ENCODE measurements at places on chromosomes 11 and 22. TPM values are rescaled to one million over a fixed set of nuclear protein-coding genes. Genes with fewer than 3 reads are reported as not detected.
A peak's percentile ranks its signal among the peaks of the same experiment; 100 is the strongest.

Gene GAB4
- total RNA-seq: not detected

Gene CSKMT
- total RNA-seq: 7.6 TPM

Gene XKR3
- total RNA-seq: not detected

Gene SHISAL1
- total RNA-seq: 0.45 TPM

- peak overlapping the region; percentile 63 for H3K27ac ChIP-seq
- no peaks in the 10 kb centered on the region for H3K27me3 ChIP-seq
Measured at GRCh38 chr11:2891326-2892214, 6.0 kb upstream of the CDKN1C start.

GRCh38 chr11:128814856-128815705, 52.0 kb downstream of the KCNJ1 start:
- H3K4me3 ChIP-seq: no peak overlapping the region
- no peak for DNase-seq
- no peaks in the 10 kb centered on the region for H3K27me3 ChIP-seq
- no peaks in the 10 kb centered on the region for H3K4me1 ChIP-seq

- H3K36me3 ChIP-seq: no peaks in the 10 kb centered on the region
- H3K4me3 ChIP-seq: no peak overlapping the region
- no peaks in the 10 kb centered on the region for H3K4me1 ChIP-seq
- no peak overlapping the region for H3K27ac ChIP-seq
- no peak for DNase-seq
Measured at GRCh38 chr11:106697058-106697457, 321.2 kb downstream of the GUCY1A2 start.

DNA sequence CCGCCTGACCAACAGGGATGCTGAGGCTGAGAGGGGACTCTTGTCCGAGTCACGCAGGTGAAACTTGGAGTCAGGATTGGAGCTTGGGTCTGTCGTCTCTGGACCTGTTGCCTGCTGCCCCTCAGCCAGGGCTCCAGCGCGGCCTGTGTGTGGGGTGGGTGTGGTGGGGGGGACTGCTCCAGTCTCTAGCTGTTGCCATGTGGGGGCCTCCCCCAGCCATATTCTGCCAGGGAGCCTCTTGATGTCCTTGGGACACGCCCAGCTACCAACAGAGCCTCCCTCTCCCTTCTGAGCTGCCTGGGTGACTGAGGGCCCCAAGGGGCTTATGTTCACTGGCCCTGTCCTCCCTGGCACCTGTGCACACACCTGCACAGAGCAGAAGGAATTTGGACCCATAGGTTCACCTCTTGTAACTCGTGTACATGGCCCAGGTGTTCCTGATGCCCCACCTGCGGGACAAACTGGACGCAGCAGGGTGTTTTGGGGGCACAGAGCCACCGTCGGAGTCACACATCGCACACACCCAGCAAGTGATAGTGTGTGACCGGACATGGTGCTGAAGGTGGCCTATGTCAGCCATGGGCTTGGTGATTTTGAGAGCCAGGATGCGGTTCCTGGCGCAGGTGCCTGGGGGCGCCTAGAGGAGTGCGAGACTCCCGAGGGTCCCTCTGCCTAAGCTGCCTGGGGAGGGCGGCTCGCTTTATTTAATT, 252.3 kb downstream of the TBC1D22A start:
- no peaks in the 10 kb centered on the region for H3K27me3 ChIP-seq
- no peak for DNase-seq
- no peaks in the 10 kb centered on the region for H3K4me1 ChIP-seq
- peaks cover 22% of the 10 kb centered on the region for H3K36me3 ChIP-seq

- H3K36me3 ChIP-seq: no peaks in the 10 kb centered on the region
- no peaks in the 10 kb centered on the region for H3K4me1 ChIP-seq
- peak; percentile 15 for DNase-seq
- H3K27ac ChIP-seq: no peak overlapping the region
- H3K4me3 ChIP-seq: no peak overlapping the region
- no peaks in the 10 kb centered on the region for H3K27me3 ChIP-seq
Measured at GRCh38 chr22:30856741-30857502, 111.7 kb downstream of the MORC2 start.

- no peak overlapping the region for H3K4me3 ChIP-seq
- no peaks in the 10 kb centered on the region for H3K4me1 ChIP-seq
- H3K27me3 ChIP-seq: no peaks in the 10 kb centered on the region
- no peaks in the 10 kb centered on the region for H3K36me3 ChIP-seq
Measured at GRCh38 chr11:120098503-120099020, 39.4 kb downstream of the TRIM29 start.

DNA sequence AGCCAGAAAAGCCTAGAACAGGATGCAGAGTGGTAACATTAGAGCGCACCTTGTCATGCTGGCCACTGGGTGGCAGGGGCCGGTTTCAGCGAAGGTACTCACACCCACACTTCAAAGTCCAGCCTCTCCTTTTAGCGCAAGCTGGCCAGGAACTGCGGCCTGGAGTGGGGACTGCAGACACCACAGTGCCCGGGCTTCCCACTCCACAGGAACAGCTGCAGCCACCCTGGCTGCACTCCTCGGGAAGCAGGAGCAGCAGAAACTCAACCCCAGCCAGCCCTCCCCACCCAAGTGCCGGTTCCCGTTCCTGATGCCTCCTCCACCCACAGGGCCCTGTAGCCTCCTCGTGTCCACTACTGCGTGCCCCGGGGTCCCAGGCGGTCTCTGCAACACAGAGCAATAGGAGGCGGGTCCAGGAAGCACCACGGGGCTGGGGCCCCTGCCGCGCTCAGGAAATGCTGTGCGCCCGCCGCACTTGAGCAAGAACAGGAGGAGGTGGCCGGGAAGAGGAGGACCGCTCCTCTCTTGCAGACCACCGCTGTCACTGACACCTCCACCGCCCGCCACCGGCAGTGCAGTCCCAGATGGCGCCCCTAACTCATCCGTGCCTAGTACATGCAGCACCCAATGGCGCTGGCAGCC, 2.2 kb downstream of the RFPL2 start:
- peaks cover 32% of the 10 kb centered on the region for H3K4me1 ChIP-seq
- DNase-seq: peak; percentile 52
- H3K27ac ChIP-seq: no peak overlapping the region
- H3K36me3 ChIP-seq: no peaks in the 10 kb centered on the region
- peaks cover 22% of the 10 kb centered on the region for H3K27me3 ChIP-seq

Measured in stomach (tissue), 19 donors.